Esophagus mucosa (tissue), 1 donor: ENCODE measurements at places on chromosomes 11 and 22.

GRCh38 chr22:38240734-38241252 lies 32.0 kb downstream of the TMEM184B start:
- peak; percentile 59 for ATAC-seq

DNA sequence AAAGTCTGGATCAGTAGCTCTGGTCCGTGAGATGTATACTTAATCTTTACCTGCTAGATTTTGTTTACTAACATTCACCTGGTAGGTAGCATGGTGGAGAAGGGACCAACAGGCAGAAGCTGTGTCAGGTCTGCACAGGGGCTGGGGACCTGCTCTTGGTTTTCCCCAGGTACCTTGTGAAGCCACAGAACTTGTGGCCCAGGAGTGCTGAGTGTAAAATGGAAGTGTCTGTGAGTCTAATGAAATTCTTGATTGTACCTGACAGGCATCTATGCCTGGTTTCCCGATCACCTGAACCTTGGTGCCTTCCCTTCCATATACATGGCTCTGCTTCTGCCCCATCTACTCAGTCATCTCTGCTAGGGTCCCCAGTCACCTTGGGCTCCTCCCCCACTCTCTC lies 94.3 kb downstream of the CWC15 start:
- ATAC-seq, result no peak

- no peak for ATAC-seq
Observed at GRCh38 chr11:70127653-70128434, 49.7 kb downstream of the ANO1 start.

- peak; percentile 56 for ATAC-seq
Observed at GRCh38 chr11:118198370-118198769, 21.9 kb upstream of the SCN2B start.

- ATAC-seq, result no peak
Observed at GRCh38 chr11:34492806-34493414, 20.7 kb downstream of the ELF5 start.

DNA sequence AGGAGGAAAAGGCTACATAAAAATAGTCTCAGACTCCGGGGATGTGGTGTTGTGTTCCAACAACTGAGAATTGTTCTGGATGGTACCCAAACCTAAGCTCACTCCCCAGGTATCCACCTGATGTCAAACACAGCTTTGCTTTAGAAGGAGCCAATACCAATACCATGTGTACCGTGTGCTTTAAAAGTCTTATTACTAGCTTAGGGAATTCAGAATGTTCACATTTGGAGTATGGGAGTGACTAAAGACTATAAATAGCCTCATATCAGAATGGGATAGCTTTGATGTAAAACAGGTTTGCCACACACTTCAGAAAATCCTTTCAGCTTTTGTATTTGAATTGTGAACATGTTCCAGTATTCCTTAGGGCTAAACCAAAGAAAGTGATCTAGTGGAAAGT lies 248.7 kb upstream of the ARHGAP42 start:
- no peak for ATAC-seq

DNA sequence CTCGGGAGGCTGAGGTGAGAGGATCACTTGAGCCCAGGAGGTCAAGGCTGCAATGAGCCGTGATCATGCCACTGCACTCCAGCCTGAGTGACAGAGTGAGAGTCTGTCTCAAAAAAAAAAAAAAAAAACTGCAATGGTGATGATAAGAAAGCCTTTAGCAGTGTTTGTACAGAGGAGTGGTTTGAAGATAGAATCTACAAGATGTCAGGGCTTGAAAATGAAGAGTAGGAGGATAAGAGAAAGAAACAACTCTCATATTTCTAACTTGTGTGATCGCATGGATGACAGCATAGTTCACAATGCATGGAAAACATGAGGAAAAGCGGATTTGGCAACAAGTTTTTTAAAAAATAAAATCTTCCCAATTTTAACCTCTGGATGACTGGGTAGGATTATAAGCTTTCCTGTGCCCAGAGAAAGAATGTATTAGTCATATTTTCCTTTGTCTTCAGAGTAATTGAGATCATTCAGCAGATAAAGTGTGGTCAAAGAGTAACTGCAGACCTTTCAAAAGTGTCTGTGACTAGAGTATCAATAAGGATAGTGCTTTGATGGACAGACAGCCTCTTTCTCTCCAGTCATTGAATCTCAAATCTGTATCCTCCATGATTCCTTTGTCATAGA lies 328.1 kb downstream of the CASP12 start:
- no peak for ATAC-seq

DNA sequence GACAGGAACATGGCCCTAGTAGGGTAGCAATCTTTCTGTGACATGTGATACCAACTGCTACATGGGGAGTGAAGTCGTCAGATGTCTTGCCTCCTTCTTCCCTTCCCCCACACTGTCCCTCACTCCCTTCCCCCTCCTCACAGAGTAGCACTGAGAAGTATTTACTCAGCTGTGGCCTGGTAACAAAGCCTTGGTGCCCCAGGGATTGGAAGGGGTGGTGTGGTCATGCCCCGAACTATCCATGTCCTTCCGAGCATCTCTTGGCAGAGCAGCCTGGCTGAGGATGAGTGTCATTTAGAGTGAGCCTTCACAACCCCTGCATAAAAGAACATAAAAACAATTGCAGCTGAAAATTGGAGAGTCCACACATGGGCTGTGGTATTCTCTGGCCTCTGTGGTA lies 46.1 kb downstream of the ARFGAP2 start:
- ATAC-seq, result no peak

DNA sequence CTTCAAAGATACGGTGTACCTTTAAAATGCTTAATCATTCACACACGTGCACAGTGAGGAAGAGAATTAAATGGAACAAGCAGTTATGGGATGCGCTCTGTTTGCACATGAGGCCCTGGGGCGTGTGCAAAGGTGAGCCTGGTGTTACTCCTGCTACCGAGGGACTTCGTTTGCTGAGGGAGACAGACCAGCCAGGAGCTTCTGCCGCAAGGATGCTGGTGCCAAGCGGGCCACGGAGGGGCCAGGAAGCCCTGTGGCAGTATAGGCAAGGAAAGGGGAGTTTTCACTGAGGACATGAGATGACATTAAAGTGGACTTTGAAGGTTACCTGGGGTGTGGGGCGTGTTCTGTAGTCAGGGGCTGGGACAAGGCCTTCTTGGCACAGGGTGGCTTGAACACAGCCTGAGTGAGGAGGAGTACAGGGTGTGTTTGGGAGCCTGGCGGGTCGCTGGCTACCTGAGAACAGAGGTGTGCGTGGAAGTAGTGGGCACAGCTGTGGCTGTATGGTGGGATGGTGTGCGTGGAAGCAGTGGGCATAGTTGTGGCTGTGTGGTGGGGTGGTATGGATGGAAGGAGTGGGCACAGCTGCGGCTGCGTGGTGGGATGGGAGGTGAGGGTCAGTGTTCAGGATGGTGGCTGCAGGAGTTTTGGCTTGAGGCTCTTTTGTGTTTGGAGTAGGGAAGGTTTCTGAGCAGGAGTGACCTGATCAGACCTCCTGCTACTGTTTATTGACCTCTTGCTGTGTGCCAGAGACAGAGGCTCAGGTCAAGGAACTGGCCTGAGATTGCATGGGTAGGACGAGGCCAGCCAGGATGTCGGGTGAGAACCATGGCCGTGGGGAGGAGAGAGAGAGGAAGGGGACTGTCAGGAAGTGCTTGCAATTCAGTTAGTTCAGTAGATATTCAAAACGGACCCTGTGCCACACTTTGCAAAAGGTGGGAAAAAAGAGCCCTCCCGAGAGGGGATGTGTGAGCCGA lies 13.7 kb downstream of the TBC1D22A start:
- peak; percentile 27 for ATAC-seq

DNA sequence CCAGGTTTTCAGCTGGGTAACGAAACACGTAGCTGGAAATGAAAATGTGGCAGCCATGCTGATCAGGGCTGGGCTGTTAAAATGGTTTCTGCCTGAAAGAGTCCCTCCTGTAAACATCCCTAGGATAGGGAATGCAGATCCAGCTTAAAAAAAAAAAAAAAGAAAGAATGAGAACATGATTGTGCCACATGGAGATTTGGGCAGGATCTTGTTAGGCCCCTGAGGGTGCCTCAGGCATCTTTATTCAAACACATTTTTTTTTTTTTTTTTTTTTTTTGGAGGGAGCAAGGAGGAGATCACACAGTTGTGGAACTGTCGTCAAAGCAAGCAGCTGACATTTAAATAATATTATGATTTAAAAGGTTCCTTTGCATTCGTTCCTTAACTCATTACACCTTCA lies 900.3 kb downstream of the OPCML start:
- no peak for ATAC-seq

GRCh38 chr11:116285026-116285425 lies 487.8 kb downstream of the BUD13 start:
- ATAC-seq, result no peak

DNA sequence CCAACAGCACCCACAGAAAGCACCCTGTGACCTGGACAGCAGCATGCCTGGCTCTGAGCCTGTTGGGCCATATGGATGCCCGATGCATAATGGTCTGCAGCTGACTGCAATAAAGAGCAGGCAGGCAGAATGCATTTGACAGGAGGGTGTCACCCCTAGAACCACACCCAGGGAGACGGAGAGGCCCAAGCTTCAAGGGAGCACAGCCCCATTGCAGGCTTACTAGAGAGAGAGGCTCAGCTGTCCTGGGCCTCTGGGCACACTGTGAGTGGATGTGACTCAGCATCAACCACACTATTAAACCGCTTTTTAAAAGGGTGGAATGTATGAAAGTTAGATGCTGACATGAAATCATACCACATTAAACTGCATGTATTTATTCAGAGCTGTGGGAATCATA lies 365.3 kb downstream of the CTTN start:
- ATAC-seq, result no peak

DNA sequence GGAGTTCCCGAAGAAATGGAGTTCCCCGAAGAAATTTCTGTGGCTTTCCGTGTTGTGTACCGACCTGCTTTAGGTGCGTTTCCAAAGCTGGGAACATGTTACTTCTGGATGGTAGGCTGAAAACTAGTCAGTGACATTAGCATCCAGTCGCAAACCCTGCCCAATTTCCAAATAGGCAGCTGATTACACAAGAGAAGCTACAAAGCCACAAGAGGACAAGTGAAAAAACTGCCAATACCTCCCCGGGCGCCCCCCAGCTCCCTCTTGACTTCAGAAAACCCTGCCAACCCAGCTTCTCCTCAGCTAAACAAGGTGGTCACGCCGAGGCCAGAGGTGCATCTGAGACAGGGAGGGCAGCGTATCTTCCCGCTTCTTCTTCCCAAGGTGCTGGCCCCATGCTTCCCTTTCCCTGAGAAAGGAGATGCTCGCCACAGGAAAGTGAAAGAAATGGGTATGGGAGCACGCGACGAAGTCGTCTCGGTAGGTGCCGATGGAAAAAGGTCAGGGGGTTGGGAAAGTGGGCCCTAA lies 551 bp downstream of the AGBL2 start:
- ATAC-seq, result peak; percentile 48

DNA sequence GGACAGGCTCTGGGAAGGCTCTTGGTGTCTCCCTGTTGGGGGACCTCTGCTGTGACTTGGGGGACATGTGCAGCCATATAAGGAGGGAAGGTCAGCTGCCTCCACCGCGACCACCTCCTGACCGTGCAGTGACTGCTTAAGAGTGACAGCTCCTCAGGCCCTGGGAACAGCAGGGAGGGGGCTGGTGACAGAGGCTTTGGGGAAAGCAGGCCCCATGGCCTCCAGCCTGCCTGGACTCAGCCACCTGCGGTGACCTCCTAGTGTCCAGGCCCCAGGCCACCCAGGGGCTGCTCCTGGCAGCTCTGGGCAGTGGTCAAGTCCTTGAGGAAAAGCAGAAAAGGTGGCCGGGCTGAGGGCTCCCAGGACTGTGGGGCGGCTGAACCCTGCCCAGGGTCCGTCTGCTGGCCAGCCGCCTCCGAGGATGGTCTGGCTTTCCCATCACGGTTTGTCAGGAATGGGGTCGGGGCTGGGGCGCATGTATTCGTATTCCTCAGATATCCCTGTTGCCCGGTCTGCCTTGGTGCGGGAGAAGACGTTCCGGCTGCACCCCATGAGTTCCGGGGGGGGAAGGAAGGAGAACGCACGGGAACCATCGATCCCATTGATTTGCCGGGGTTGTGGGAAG lies 96.8 kb downstream of the WNT7B start:
- ATAC-seq, result no peak

- no peak for ATAC-seq
Observed at GRCh38 chr11:18203723-18204122, 31.1 kb downstream of the MRGPRX4 start.

GRCh38 chr11:94934362-94934761 lies 39.0 kb downstream of the CWC15 start:
- no peak for ATAC-seq

- ATAC-seq, result no peak
Observed at GRCh38 chr22:25874327-25874726, 132.3 kb downstream of the MYO18B start.

GRCh38 chr11:2888266-2888968 lies 2.8 kb upstream of the CDKN1C start:
- ATAC-seq, result peak; percentile 57

GRCh38 chr11:74681686-74682651 lies 49.3 kb downstream of the CHRDL2 start:
- ATAC-seq, result no peak

GRCh38 chr11:64931290-64931689 lies 4.4 kb downstream of the GPHA2 start:
- no peak for ATAC-seq

DNA sequence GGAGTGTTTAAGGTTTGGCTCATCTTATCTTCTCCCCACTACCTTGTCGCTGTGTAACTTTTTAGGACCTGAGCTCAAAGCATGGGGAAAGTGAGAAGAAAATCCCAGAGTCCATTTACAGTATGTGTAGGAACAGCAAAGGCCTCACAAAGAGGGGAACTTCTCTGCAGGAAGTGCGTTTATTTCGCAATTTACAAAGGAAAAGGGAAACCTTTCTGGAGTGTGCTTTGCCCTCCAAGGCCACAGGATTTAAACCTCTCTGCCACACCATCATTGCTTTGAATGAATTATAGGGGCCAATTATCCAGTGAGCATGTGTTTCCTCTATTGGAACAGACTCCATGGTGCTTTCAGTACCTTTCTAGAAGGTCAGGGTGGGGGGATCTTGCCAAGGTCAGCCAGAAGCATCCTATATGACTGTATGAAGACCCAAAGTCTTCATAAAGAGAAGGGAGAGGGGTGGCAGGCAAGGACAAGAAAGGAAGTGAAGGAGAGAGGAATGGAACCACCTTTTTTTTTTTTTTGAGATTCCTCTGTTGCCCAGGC lies 68.1 kb upstream of the LMO2 start:
- no peak for ATAC-seq

GRCh38 chr11:103805688-103806009 lies 230.8 kb upstream of the DDI1 start:
- ATAC-seq, result no peak

GRCh38 chr11:8792710-8793109 lies 110.1 kb downstream of the RPL27A start:
- ATAC-seq, result no peak

DNA sequence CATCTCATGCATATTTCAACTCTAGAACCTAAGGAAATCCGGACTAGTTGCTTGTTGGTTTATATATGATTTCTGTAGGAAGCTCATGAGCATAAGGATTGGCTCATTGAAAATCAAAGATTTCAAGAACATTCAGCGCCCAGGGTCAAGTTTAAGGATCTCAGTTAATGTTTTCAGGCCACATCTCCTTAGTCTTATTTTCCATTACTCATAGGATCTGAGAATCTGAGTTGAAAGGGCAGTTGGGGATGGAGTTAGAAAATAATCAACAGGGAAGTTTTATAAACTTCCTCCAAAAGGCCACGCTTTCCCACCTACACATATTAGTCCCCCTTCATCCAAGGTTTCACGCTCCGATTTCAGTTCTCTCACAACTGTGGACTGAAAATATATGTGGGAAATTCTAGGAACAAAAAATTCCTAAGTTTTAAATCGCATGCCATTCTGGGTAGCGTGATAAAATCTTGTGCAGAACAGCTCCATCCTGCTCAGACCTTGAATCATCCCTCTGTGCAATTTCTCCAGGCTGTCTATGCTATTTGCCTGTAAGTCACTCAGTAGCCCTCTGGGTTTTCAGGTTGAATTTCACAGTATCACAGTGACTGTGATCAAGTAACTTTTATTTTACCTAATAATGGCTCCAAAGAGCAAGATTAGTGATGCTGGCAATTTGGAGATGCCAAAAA lies 160.2 kb downstream of the KIRREL3 start:
- ATAC-seq, result no peak
